ENCODE measurements at places on chromosomes 3 and 15.

DNA sequence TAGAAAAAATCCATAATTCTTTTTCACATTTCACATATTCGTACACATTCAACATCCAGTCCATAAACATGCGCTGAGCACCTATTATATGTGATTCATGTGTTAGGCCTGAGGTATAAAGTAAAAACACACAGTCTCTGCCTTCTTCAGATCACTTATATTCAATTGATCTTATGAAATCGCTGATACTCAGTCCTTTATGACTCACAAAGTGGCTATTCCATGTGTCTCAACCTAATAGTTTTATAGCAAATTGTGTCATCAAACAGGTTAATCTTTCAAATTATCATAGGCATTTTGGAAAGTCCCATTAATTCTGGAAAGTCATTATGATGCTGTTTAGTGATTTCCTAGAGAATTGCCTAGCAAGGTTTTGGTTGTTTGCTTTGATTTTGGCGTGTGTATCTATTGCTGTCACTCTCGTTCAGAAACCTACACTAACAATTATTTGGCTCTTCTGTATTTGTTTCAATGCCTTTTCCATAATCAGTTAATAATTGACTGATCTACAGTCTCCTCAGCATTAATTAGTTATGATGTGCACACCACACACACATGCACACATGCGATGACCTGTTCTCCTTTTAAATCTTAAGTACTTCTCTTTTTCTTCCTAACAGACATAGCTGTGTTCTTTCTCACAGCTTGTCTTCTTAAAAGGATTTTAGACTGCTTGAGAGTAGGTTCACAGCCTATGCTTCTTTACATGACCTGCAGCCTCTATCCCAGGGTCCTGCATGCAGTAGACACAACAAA lies 353.1 kb downstream of the MECOM start:
- DNase-seq = no peak

DNA sequence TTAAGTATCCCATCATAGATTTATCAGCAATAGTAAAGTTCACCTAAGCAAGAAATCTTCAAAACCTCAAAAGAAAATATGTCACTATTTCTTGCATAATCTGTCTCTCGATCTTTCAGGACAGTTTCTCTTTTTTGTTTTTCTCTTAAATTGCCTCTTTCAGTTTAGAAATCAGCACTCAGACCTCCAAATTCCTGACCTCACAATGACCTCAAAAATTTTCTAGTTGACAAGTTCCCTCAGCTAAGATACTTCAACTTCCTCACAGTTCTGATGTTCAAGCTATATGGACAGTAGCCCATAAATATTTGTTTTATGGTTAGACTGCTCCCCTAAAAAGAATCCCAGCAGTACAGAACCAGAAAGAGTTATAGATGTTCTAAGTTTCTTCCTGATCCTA lies 24.1 kb downstream of the SLC24A5 start:
- no peak for DNase-seq

- DNase-seq = no peak
Measured at GRCh38 chr15:35533130-35534110, 12.5 kb downstream of the DPH6 start.

GRCh38 chr15:76330080-76330680 lies 6.4 kb upstream of the ISL2 start:
- DNase-seq = no peak

DNA sequence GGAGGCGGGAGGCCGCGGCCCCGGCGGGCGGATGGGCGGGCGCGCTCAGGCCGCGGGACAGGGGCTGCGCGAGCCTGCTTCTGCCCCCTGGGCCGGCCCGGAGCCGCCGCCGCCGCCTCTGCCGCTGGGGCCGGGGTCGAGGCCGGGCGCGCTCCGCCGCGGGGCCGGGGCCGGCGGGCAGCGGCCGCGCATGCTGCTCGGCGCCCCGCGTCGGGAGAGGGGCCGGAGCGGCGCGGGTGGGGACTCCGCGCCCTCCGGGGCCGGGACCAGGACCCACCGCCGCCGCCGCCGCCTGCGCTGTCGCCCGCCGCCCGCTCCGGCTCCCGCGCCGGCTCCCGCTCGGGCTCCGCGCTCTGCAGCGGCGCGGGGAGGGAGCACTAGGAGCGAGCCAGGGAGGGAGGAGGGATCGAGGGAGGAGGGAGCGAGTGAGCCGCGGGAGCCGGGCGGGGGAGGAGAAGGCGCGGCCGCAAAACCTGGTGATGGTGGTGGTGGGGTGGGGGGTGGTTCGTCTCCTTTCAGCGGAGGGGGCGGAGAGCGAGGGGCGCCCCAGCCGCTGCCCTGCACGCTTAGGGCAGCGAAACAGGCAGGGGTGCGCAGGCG lies at the start of gene LINGO1:
Gene LINGO1, minus strand, starts transcription at position 379 of the 600 bp plus-strand sequence. CDS start 597 bp downstream, outside the sequence.
- no peak for DNase-seq

- DNase-seq = no peak
Measured at GRCh38 chr3:171000281-171000680, 26.2 kb downstream of the SLC2A2 start.

DNA sequence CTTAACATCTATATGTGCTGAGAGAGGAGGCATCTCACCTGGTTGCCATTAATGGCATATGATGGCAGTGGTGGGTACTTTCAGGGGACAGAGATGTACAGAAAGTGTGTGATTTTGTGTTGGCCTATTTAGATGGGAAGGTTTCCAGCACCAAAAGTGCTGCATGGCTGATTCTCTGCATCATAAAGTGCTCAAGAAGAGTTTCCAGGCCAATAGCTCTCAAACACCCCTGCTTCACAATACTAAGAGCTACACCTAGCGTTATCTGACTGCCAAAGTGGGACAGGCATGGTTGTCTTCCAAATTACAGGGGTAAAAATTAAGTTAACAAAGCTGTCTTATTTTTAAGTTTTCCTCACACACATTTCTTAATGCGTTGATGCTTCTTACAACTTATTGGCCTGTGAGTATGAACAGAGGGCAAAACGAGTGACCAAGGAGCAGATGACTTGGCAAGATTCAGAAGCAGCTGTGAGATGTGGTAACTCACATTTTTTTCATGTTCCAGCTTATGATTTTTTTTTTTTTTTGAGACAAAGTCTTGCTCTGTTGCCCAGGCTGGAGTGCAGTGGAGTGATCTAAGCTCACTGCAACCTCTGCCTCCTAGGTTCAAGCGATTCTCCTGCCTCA lies 41.4 kb upstream of the VEPH1 start:
- DNase-seq = no peak

- no peak for DNase-seq
Measured at GRCh38 chr3:46289966-46290365, 47.7 kb downstream of the CCR3 start.

DNA sequence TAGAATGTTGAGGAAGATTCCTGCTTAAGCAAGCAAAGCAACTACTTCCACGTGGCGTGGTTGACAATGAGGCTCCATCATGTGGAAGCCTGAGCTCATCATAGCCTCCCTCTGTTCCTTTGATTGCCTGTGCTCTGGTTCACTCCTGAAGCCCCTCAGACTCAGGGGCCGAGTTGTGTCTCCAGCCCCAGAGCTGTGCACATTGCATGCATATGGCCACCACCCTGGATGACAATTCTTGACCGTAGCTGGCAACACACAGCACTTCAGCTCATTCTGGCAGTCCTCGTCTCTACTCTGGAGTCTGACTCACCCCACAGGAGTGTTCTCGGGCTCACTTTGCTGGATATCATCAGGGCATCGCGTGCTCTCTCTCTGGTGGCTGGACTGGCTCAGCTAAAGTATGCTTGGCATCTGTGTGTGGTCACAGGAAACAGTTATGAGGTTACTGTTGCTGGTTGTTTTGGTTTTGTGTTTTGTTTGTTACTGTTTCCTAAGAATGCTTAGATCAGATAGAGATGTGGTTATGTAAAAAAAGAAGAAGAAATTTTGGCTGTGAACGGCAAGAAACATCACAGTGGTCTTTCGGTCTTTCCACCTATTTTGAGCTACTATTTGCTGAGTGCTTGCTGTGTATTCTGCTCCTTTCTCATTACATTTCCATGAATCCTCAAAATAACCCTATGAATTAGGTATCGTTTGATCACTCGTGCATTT lies 41.6 kb upstream of the MRPS22 start:
- no peak for DNase-seq

DNA sequence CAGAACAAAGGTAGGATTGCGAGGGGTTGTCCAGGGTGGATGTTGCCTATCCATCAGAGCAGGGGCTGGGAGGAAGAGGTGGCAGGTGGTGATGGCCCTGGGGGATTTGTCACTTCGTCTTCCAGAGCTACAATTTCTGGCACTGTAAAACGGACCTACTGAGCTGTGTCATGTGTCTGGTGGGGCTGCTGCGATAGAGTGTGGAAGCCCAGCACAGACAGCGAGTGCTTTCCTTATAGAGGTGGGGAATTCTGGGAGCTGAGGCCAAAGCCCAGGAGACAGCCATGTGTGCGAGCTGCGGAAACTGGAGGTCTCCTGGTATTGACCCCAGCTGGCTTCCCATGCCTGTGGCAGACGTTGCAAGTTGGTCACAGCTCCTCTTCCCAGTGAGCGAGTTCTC lies 61.2 kb upstream of the SEC22A start:
- no peak for DNase-seq

DNA sequence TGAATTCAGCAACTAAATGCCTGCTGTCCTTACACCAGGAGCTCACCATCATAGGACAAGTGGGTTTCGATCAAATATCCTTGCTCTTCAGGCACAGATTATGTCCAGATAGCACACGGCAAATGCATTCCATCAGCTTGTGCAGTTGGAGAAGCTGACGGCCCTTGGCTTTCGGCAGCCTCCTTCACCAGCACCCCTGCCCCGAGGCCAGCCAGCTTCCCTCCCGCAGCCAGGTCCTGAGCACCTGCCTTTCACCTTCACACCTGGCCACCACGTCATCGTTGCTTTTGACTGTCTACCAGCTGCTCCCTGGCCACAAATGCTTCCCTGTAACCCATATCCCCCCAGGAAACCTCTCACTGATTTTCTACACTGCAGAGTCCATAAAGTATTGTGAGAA lies 355.5 kb downstream of the OCA2 start:
- no peak for DNase-seq

DNA sequence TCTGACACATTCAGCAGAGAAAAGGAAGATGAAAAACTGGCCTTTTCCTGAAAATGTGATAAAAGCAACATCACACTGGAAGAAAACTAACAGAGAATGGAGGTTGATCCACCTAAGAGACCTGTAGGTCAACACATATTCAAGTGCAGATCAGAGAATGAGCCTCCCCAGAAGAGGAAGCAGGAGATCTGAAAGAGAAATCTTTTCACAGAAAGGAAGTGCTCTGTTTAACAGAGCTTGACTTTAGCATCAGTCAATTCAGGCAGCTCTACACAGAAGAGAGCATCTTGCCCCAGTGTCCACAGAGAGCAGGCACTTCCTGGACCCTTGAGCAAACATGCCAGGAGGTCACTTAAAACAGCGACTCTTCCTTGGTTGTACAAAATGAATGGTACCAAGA lies 655.4 kb upstream of the GBE1 start:
- DNase-seq = no peak

DNA sequence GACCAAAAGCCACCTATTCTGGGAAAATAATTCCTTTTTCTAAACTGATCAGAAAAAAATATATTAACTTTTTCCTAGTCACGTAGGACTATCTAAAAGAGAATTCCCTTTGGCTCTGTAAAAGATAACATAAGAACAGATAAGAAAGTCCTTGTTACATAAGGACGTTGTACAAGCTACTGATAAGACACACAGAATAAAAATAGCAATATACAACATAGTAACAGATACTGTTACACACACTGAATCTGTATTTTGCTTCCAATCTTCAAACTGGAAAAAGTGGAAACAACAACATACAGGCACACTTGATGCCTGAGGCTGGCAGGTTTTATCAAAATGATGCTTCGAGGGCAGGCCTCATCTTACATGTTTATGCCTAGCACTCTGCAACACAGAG lies 59.8 kb downstream of the SNX4 start:
- no peak for DNase-seq

DNA sequence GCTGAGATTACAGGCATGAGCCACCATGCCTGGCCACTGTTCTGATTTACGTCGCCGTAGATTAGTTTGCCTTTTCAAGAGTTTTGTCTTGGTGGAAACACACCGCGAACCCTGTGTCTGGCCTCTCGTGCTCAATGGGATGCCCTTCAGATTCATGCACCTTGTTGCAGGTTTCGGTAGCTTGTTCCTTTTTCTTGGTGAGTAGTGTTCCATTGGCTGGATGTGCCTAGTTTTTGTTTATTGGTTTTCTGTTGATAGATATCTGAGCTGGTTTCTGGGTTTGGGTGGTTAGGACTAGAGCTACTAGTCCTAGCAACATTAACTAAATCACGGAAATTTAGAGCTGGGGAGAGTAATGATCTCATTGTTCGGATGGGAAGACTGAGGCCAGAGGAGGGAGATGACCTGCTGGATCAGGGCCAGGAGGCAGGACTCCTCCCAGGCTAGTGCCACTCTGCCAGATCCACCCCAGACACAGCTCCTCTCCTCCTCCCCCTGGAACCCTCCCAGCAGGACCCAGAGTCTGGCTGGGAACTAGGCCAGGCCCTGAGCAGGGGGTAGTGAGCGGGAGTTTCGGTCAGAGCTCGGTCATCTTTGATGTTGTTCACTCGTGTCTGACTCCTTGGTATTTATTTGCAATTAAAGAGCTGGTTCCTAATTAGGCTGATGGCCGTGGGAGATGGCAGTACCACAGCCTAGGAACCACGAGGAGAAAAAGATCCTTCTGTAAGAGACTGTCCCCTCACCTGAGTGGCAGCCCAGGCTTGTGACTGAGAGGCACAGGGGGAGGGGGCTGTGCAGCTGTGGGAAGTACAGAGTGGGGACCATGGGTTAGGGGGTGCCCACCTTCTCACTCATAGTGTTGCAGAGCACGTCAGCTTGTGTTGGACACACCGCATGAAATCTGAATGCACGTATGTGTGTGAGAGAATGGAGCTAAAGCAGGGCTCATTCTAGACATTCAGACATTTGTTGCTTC lies 73.4 kb downstream of the SMAD6 start:
- no peak for DNase-seq

DNA sequence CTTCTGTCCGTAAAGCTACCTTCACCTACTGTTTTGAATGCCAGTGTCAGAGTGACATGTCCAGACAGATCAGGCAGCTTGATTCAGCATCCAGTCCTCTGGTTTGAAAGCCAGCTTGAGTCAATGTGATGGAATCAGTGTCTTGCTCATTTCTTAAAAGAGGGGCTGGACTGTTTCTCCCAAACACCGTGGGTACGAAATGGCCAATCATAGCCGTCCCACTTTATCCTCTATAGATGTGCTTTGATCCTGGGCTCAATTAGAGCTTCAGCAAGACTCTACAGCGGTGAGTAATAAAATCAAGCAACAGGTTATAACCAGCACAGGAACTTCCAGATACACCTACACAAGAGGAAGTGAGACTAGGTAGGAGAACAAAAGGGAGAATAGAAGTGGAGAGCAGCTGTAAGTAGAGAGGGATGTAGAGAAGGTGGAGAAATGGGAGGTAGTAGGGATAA lies 17.0 kb upstream of the OR5K1 start:
- no peak for DNase-seq

GRCh38 chr3:78812166-78812565 lies 955.6 kb downstream of the ROBO1 start:
- no peak for DNase-seq

- no peak for DNase-seq
Measured at GRCh38 chr3:105473521-105474223, 107.0 kb downstream of the ALCAM start.

GRCh38 chr15:71212146-71212545 lies 96.9 kb downstream of the THSD4 start:
- no peak for DNase-seq

- DNase-seq = no peak
Measured at GRCh38 chr3:141808586-141808985, 45.4 kb downstream of the GRK7 start.

- no peak for DNase-seq
Measured at GRCh38 chr15:35697549-35698299, 151.8 kb upstream of the DPH6 start.
